ENCODE measurements at places on chromosomes 1 and 21.
A peak's percentile ranks its signal among the peaks of the same experiment; 100 is the strongest.

- no peak for DNase-seq
These were observed 22.9 kb upstream of the ARHGEF10L start for GRCh38 chr1:17516303-17517214.

GRCh38 chr1:183953031-183953430 lies 84.5 kb downstream of the COLGALT2 start:
- no peak for DNase-seq

- DNase-seq: no peak
These were observed 115.6 kb downstream of the XCL2 start for GRCh38 chr1:168428063-168428731.

DNA sequence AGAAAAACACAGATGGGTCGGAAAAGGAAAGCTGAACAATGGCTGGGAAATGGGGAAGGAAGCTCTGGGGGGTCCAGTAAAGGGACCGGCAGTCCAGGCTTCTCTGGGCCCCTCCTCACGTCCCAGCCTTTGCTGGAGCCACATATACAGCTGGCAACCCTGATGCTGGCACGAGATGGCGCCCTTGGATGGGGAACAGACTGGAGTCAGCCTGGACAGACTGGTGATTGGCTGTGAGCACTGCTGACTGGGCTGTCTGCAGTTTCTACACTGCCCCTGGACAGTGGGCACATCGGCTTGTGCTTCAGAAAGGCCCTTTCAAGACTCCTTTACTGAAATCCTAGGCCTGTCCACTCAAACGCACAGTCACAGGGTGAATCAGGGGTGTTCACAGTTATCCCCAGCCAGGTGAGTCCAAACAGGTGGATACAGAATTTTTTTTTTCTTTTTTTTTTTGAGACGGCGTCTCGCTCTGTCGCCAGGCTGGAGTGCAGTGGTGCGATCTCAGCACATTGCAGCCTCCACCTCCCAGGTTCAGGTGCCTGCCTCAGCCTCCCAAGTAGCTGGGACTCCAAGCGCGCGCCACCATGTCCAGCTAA lies 31.1 kb upstream of the ZBTB40 start:
- DNase-seq: peak; percentile 51

DNA sequence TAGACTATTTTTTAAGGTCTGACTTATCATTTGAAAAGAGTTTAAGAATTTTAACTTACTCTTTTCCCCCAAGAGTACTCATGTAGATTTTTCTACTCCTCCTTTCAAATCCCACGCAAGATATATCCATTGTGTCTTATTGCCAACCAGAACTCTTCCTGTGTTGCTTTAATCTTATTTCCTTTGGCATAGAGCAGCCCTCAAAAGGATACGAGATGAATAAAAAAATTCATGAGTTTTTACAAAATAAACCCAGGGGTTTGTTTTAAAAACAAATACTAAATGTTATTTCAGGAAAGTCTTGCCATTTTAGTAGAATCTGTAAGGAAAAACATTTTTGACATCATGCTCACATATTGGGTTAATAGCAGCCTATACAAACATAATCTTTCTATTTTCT lies 543.2 kb upstream of the CXADR start:
- DNase-seq: no peak

DNA sequence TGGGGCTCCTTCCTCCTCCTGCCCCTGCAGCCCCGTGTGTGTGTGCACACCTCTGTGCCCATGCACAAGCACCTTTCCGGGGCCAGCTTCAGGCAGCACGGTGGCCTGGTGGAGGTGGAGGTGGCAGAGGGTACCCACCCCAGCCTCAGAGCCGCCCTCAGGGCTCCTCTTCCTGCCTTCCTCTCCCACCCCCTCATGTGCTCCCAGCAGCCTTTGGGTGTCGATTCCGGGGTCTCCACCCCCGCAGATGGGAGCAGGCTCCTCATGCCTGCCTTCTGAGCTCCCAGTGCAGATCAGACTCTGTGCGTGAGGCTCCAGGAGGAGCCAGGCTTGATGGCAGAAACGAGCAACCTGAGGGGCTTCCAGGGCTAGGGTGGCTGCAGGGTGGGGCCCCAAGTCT lies 29.2 kb upstream of the PLCH2 start:
- DNase-seq: no peak

- no peak for DNase-seq
These were observed 35.4 kb downstream of the ADCY10 start for GRCh38 chr1:167878372-167879160.

DNA sequence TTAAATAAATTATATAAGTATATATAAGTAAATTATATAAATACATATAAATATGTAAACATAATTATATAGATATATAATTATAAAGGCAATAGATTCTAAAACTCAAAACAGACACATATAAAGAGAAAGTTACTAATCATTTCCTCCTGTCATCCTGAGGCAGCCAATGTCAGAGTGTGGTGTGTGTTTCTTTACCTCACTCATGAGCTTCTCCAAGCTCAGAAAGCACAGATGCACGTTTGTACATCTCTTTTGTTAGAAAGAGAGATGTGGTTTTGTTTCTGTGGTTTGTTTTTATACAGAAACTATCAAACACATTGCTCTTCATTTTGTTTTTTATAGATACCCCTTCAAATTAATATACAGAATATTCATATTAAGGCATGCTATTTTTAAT lies 594.8 kb downstream of the USP25 start:
- DNase-seq: no peak

DNA sequence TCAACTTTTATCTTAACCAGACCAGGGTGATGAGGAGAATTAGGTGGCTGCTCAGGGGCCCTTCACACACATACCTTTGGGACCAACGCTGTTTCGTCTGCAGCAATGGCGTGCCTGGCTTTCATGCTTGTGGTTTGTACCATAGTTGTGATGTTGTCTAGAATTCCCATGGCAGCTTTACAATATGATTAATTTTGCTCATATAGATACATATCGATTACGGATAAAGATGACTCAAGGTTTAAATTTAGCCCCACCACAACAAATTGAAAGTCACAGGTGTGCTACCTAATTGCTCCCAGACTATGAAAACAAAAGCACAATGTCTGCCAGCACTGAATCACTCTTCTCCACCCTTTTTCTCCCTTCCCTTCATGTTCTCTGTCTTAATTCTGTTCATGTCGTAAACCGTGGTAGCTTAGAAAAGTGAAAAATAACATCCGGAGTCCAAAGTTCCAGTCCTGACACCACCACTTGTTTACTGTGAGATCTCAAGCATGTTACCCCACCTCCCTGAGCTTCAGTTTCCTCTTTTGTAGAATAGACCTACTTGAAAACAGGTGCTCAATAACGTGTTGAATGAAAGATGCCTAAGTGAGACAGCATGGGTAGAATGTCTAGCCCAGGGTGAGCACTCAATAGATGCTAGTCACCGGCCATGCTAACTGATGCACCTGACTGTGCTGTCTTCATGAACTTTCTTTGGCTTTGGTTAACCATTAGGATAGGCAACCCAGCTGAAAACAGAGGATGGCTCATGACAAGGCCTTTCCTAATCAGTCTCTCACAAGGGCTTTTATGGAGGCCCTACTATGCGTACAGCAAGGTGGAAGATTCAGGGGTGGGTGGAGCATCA lies 22.1 kb upstream of the JUN start:
- DNase-seq: no peak

DNA sequence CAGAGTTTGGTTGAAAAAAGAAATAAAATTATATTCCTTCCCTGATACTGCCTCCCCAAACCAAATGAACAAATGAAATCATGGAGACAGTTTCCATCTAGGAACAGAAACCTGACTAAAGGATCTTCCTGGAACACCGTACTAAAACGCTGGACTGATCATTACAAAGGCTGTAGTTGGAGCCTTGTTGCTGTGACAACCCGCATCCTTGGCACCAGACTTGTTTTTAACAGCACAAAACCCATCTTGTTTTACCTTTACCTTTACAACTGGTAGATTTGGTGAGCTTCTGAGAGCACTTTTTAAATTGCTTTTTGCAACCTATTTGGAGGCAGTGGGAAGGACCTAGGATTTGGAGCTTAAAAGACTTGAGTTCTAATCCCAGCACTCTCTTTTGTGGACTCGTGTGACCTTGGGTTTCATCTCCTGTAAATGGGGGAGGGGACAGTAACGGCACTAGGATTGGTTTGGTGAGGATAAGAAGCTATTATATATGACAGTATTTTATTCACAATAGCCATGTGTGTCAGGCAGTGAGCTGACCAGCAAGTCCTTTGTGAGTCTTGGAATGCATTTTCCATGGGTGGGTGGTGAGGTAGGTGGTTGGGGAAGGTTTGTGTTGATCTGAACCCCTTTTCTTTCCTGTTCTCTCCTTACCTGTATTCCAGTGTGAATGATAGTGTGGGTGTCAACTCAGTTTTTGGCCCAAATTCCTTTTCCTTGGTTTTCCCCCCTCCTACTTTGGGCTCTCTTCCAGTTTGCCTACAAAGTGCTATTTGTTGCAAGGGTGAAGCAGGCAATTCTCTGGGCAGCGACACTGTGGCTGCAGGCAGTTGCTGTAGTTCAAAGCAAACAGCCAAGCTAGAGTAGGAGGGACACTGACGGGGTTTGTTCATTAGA lies 12.6 kb downstream of the LRRC8D start:
- no peak for DNase-seq

DNA sequence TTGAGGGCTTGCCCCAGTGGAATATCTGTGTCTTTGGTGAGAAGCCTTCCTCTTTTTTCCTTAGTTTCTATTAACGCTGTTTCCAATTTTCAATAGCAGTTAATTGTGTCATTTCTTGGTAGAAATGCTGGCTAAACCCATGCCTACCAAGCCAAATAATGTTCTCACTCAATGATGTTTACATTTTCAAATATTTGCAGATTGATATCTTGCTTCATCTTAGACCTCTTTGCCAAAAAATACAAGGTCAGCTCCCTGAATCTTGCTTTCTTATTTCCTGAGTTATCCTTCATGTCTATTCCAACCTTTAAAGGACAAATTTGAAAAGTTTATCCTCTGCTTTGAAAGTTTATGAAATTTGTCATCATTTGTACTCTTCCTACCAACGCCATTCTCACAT lies 5.1 kb downstream of the KCNJ15 start:
- no peak for DNase-seq

DNA sequence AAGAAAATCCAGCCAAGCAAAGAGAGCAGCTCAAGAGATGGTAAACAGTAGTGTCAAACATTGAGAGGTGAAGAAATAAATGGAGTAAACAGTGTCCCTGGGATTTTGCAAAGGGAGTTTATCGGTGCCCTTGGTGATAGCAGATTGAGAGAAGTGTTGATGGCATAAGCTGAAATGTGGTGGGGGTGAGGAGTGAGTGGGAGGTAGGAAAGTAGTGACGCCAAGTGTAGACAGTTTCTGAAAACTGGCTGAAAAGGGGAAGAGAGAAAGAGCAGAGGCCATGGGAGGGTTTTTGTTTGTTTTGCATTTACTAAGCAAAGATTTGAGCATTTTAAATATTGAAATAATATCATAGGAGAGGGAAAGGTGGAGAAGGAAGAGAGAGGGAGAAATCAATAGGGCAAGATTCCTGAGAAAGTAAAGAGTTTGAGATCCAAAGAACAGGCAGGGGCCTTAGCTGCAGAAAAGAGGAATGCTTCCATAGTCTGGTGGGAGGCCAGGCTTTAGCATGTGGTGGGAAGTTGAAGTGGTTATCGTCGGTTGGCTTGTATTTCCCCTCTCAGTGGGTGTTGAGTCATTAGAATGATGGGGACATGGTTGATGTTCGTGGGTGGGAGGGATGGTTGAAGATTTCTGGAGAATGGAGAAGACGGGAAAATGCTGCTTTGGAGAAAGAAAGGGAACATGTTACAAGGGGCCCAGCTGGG lies 26.8 kb upstream of the RASAL2 start:
- peak; percentile 14 for DNase-seq
